NCI-H69 (cell line): ENCODE measurements at places on chromosomes 13 and 19.

- DNase-seq, result no peak
Measured at GRCh38 chr19:19026299-19026971, 6.9 kb downstream of the SUGP2 start.

DNA sequence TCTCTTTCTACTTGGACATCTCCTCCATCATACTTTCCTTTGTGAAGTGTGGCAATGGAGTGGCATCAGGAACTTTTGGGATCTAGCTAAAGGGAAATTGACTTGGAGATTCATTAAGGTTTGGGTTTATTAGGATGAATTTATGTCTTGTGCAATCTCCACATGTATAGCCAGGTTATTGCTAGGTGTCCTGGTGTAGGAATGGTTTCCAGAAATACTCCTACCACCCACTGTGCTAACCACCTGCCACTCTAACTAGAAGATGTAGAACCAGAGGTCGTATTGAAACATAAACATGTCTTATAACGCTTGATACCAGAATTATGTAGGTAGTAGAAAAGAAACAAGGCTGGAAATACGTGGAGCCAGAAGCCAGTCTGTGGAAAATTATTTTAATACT, 38.1 kb upstream of the MED4 start:
- DNase-seq, result peak; percentile 13

DNA sequence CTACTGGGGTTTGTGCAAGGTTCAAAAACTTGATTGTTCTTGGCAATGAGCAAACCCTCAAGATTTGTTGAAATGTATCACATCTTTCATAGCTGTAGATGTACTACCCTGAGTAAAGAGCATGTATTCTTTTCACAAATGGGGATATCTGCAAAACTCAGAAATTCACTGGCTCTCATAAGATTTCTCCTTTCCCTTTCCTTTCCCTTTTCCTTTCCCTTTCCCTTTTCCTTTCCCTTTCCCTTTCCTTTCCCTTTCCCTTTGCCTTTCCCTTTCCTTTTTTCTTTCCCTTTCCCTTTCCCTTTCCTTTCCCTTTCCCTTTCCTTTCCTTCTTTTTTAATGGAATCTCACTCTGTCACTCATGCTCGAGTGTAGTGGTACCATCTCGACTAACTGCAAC, 69.1 kb downstream of the FNDC3A start:
- DNase-seq, result no peak

GRCh38 chr13:102862624-102863210, 16.9 kb downstream of the ERCC5 start:
- no peak for DNase-seq

- peak; percentile 67 for DNase-seq
Measured at GRCh38 chr13:50357136-50357535, 341.9 kb downstream of the KCNRG start.
